ENCODE measurements at places on chromosomes 16 and 17.
A peak's percentile ranks its signal among the peaks of the same experiment; 100 is the strongest.

DNA sequence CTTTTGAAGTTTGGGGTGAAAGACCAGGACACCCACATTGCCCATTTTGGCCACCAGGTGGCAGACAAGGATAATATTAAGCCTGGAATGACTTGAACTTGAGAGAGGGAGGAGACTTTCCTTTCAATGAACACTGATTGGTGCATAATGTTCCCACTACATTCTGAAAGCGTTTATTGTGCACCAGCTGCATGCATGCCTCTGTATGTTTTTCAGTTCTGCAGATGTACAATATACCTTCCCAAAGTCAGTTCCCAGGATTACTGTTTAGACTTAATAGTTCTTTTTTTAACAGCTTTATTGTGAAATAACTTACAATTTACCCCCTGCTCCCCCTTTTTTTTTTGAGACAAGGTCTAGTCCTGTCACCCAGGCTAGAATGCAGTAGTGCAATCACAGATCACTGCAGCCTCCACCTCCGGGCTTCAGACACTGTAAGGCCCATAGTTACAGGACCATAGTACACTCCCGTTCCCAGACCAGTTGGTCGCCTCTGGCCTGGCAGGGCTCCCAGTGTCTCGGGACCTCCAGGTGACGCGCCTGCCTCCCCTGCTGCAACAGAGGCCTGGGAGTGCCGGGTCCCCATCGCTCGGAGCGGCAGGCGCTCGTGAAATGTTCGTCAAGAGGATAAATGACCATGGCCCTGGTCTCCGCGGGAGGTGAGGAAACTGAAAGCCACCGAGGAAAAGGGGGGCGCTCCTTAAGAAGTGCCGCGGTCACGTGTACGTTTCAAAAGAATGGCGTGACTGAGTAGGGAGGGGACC, 12.2 kb downstream of the CES2 start:
- peak; percentile 80 for DNase-seq

DNA sequence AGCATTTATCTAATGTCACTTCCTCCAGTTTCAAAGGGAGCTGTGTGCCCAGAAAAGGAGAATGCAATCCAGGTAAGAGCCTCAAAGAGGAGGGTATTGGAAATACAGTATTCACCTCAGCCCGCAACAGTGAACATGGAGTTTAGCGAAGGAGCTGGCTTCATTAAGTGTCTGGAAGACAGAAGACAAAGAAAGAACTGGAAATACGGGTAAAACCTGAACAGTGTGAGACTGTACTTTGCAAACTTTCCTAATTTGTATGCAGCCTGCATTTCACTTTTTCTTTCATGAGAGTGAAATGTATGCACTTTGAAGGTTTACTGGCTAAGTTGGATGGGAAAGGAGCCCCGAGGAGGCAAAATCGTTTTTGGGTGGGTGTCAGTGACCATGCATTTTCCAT, 478.4 kb downstream of the HS3ST3B1 start:
- no peak for DNase-seq

DNA sequence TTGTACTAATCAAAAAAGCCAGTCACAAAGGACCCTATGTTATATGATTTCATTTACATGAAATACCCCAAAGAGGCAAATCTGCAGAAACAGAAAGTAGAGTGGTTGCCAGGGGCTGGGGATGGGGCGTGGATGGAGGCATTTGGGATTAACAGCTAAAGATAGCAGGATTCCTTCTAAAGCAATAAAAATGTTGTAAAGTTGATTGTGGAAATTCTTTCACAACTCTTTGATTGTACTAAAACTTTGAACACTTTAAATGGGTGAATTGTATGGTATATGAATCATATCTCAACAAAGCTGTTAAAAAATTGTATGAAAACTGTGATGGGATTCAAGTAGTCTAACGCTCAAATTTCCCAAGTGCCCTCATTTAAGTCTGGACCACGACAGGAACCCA, 630.8 kb downstream of the MAF start:
- DNase-seq = no peak

DNA sequence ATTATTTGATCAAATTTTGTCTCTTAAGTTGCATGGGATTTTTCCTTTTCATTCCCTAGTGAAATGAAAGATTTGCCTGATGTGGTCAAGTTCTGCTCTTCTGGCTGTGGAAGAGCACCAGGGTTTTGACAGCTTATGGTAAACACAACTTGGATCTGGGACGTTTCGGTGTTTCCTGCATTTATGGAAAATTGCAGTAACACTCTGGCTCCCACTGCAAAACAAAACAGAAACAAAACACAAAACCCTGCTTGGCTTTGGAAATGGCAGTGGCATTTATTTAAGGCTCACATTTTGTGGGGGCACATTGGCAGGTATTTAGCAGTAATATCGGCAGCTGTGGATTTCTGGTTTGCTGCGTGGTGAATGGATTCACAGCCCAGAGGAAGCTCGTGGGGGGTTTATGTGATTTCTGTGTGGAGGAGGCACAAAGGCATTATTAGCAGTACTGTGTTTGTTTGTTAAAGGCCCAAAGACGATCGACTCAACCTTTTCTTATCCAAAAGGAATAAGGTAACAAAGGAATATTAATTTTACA, 377.8 kb downstream of the SNX29 start:
- DNase-seq = no peak

DNA sequence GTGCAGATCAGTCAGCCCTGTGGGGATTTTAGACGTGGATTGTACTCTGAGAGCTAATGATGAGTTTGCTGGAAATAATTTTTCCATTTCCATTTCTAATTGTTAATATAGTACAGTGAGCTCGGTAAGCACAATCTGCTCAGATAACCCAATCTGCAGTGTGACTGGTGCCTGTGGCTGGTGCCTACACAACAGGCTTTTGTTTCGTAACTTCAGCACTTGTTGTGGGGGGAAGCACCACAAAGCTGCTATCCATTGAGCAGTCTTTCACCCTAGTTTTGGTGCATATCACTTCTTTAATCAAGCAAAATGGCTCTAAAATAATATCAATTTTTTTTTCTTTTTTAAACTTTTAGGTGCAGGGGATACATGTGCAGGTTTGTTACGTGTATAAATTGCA, 534.9 kb upstream of the HSBP1 start:
- DNase-seq = no peak

DNA sequence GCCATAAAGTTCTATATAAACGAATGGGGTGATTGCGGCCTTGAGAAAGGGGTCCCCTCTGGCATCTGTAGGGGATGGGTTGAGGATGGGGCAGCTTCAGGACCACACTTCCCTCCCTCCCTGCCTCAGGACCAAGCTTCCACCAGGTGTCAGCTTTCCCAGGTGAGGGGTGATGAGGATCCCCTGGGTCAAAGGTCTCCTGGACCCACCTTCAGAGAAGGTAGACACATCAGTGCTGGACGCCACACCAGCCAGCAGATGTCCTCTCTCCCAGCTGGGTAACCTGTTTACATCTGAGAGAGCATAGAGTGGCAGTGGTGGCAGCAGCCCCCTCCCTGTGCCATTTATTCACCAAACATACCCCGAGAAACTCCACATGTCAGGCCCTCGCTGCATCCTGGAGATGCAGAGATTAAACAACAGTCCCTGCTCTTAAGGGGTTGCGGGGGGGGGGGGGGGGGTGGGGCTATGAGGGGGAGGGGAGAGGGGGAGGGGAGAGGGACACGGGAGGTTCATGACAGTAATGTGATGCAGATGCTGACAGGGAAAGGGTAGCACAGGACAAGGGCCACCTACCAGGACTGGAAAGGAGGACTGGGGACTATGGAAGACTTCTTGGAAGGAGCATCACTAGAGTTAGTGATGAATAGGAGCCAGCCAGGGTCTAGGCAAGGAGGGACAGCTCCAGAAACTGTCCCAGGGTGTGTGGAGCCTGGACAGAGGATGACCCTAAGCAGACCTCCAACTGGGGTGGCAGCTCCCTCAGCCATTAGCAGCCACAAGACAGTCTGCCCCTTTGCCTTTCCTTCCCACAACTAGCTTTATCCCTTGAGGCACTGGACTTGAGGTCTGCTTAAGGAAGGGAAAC, 5.0 kb downstream of the PROCA1 start:
- no peak for DNase-seq

DNA sequence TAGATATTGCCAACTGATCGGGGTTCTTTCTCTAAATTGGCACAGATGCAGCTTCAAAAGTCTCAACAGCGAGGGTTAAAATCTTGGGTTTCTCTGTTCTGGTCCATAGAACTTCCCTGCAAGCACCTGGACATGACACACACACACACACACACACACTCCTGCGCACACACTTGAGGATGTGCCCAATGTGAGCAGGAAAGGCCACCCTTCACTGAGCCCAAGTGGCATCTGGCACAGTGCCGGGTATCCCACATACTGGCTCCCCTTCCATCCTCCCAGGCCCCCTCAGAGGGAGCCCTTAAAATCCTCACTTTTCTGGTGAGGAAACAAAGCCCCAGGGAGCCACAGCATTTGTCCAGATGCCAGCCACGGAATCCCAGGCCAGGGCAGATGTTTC, 55.5 kb downstream of the ZNF423 start:
- no peak for DNase-seq

Measured in prostate gland (tissue), 2 donors.